Dorsolateral prefrontal cortex (tissue), 122 donors: ENCODE measurements at places on chromosomes 3 and 15.

- DNase-seq, result no peak
Measured at GRCh38 chr3:36876181-36876936, 68.5 kb downstream of the TRANK1 start.

- no peak for DNase-seq
Measured at GRCh38 chr3:41088882-41089281, 110.4 kb upstream of the CTNNB1 start.

DNA sequence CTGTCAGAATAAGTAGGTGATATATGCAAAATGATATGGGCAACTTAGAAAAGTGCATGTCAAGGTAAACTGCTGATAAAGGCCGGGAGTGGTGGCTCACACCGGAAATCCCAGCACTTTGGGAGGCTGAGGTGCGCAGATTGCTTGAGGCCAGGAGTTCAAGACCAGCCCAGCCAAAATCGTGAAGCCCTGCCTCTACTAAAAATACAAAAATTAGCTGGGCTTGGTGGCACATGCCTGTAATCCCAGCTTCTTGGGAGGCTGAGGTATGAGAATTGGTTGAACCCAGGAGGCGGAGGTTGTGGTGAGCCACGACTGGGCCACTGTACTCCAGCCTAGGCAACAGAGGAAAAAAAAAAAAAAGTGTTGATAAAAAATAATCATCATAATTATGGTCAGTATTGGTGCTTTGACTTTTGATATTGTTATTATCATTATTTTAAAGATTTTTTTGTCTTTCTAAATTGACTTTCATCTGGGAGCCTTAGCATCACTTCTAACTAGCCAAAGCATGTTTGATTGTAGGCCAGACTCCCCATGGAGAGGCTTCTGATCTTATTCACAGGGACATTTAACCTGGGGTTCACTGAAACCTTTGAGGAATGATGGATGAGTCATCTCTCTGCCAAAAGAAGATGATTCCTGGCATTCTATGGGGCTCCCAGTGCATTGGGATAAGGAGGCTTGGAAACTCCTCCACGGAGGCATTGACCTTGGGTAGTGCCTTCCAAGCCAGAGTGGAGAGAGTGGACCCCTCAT lies 5.6 kb downstream of the ZBTB38 start:
- no peak for DNase-seq

- DNase-seq, result no peak
Measured at GRCh38 chr3:97952280-97952679, 20.0 kb downstream of the RIOX2 start.

DNA sequence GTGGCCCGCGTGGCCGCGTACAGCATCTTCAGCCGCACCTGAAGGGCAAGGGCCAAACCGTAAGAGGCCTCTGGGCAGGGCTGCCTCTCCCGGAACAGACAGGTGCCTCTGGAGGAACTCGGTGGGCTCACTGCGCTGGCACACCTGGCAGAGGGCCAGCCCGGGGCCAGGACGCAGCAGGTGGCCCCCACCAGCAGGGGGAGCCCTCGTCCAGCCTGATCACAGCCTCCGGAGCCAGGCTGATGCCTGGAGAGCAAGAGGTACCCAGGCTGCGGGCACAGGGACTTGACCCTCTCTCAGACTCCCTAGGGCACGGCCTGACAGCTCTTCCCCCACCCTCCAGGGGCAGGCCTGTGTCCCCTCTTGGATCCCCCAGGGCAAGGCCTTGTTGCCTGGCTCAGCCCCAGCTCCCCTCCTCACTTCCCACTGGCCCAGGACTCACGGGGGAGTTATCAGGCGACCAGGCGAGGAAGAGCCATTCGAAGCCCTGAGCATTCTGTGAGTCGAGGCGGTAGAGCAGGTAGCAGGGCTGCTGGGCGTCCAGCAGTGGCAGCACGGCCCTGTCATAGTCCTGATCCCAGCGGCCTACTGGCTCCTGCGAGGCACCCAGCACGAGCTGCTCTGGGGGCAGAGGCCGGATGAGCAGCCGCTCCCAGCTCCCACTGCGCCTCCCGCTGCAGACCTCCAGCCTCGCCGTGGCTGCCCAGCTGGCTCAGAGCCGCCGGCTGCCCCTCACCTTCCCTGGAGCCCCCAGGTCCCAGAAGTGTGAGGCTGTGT lies 6.2 kb upstream of the TLR9 start:
- DNase-seq, result no peak
